ENCODE measurements at places on chromosomes 3 and 15. TPM values are rescaled to one million over a fixed set of nuclear protein-coding genes. Genes with fewer than 3 reads are reported as not detected.

CAND2 gene
- 1.8 TPM for total RNA-seq

XXYLT1 gene
- total RNA-seq = 13.0 TPM

DNA sequence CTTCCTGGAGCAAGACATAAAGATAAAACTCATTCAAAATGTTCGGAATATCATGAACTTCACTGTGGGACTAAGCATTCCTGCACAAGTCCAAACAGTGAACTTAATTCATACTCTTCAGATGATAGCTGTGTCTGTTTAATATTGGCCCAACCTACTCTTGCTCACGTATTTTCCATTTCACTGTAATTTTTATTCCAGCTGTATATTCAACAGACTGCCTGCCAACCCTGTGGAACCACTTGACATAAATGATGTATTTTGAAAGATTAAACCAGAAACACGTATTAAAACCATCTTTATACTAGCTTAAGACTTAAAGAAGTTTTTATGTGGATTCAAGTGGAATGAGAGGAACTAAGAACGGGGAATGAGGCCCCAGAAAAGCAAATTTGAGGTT, 172.5 kb downstream of the TMEM108 start:
- no peak for DNase-seq

GRCh38 chr3:122004991-122005565, 17.0 kb downstream of the ILDR1 start:
- no peak for DNase-seq

DNA sequence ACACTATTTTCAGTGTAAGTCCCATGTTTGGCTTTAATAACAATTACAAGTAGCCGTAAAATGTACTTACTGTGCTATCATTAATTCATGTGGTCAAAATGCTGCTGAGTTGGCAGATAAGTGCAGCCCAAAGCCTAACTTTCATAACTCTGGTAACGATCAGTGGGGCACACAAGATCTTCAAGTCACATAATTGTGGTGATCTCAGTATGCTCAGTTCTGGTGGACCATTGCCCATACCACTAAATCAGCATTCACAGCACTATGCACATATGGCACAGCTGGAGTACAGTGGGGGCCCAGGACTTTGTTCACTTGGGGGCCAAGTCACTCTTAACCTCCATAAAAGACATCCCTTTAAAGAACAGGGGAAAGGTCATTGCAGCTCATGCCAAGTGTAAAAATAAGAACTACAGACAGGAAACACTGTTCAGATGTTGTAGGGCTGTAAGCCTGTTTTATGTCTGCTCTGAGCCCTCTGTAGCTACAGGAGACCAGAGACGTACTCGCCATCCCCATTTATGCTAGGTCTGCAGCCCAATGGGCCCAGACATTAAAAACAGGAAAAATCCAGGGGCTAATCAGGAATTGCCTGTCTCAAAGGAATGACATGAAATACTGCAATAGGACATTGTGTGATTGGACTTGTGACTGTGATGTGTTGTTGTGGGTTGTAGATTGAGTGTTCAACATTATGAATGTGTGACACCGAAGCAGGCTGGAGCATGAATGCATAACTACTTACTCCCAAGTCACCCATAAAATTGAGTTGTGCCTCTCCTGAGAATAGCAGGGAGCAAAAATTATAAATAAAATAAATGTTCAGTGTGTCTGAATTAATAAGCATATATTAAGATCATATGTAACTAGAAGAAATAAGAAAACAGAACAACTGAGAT, 282.5 kb upstream of the EPHA3 start:
- no peak for DNase-seq

GRCh38 chr3:23949784-23950183, 4.7 kb downstream of the NR1D2 start:
- no peak for DNase-seq

GRCh38 chr15:68183616-68184315, 21.4 kb downstream of the CALML4 start:
- no peak for DNase-seq
